ENCODE measurements at places on chromosomes 16 and 17.
A peak's percentile ranks its signal among the peaks of the same experiment; 100 is the strongest.

DNA sequence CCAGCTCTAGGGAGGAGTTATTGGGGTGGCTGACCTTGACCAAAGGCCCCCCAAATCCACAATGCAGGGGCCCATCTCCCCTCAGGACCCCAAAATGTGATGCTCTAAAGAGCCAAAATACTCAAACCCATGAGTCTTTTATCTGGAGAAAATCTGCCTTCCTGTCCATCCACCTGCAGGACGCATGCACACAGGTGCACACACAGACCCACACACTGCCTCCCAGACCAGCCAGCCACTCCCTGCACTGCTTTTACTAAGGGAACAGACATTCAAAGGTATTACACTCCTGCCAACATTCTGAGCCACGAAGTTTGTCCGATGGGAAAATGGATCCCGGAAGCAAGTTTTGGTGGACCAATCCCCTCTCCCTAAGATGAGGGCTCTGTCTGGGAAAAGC lies 76.1 kb upstream of the CDH5 start:
- DNase-seq: no peak

- no peak for DNase-seq
These were observed 553 bp upstream of the CDC6 start for GRCh38 chr17:40287159-40287493.

GRCh38 chr17:33373273-33373672 lies 80.2 kb upstream of the ASIC2 start:
- DNase-seq: no peak

DNA sequence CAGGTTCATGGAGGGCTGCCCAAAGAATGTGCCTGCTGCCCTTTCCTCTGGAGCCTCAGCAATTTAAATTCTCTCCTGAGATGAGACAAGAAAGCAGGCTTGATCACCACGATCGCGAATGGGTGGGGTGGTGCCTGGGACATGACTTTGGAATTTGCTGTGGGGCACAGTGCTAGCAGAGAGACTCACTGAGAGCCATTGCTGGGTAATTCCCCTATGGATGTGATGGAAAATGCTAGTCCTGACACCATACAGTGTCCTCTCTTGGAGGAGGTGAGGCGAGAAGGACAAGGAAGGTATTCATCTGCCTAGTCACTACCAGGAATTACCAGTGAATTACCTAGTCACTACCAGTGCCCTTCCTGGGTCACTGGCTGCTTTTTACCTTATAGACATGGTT lies 15.5 kb downstream of the FAM20A start:
- DNase-seq: no peak

DNA sequence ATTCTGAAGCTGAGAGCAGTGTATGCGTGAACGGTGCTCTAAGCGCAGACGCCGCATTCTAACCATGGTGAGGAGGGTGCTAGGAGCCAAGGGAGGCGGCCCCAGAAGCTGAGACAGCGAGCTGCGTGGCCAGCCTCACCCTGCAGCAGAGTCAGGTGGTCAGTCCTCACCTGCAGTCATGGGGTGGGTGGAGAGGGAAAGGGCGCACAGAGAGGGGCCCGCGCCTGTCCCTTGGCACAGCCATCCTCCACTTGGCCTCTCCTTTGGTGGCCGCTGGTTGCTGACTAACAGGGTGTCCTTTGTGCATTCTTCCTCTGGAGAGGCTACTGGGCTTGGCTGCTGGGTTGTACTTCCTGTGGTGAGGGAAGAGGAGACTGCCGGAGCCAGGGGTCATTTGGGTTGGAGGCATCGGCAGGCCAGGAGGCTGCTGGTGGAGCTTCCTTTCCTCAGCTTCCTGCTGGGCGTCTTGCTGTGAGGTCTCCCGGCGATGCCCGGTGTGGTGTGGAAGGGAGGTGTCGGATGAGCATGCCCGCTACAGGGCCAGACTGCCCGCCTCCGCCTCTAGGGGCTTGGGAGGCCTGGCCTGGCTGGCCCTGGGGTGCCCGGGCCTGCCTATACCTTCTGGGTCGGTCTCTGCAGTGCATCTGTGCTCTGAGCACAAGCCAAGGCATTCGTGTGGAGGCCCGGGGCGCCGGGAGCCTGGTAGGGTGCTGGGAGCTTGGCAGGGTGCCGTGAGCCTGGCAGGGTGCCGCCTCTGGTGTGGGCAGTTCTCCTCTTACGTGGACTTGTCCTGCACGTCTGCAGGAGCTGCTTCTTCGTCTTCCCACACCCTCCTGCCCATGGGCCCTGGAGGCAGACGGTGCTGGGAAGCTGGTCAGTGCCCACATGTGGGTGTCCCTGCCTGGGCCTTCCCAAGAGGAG lies 17.4 kb downstream of the RNF213 start:
- no peak for DNase-seq

DNA sequence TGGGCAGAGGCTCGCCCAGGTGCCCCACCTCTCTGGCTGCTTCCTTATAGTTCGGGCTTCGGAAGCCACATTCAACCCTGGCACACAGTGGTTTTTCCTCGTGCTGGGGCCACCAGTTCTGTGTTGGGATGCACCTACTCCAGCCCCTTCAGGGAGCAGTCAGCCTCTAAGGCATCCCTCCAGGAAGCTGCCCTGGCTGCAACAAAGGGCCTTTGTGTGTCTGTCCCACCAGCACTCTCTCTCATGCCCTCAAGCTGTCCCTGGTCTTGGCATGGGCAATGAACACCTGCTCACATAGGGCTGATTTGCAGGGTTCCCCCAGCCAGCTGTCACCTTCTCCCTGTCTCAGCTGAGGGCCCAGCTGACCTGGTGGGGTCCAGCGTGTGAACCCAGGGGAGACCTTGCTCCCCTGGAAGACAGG lies 754 bp upstream of the NOXO1 start:
- no peak for DNase-seq

DNA sequence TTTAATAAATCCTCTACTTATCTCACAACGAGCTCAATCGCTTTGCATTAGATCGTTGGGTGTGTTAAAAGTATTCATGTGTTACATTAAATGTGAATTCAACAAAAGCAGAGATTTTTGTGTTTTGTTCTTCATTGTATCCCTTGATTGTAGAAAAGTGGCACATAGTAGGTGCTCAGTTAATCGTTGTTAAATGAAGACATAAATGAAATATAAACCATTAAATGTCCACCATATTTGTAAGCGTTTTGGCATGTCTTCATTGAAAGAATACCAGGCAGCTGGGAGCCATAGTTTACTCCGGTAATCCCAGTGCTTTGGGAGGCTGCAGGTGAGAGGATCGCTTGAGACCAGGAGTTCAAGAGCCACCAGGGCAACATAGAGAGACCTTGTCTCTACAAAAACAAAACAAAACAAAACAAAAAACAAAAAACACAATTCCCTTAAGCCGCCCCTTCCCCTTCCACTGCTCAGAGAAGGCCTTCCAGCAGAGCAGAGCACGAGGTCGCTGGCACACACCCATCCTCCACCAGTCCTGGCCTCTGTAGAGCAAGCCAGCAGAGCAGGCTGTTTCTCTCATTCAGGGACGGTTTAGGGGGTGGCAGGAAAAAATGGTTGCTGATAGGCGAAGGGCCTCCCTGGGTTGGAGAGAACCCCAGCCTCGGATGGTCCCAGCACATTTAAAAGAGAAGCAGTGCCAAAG lies 673 bp upstream of the CHD9 start:
- DNase-seq: peak; percentile 11

GRCh38 chr16:2022723-2023091 lies 3.1 kb downstream of the NPW start:
- no peak for DNase-seq

- DNase-seq: no peak
These were observed 90.1 kb downstream of the ASIC2 start for GRCh38 chr17:33202796-33203495.

GRCh38 chr17:37024181-37024637 lies 75.5 kb downstream of the AATF start:
- no peak for DNase-seq

Measured in activated CD4-positive, alpha-beta T cell treated with anti-CD3 and anti-CD28 coated beads, Interleukin-2, amount 50 U/mL, for 24 hours (primary cell).